ENCODE measurements at places on chromosomes 5 and 9. TPM values are rescaled to one million over a fixed set of nuclear protein-coding genes. Genes with fewer than 3 reads are reported as not detected.

DNA sequence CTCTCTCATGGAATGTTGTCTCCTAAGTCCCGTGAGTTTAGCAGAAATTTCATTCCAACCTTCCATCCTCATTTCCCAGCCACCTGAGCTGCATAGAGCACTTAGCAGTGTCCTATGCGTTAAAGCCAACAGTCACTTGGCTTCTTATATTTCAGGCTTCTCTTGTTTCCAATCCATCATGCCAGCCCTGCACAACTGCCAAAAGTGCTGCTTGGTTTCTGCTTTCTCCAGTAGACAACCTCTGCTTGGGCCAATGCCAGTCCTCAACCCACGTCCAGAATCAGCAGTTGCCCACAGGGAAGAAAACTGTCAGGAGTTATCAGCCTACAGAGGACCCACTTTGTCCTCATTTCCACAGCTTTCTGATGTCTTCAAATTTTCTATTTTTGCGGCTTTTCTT lies 42.5 kb downstream of the KCNIP1 start:
- DNase-seq, result no peak

- no peak for DNase-seq
Observed at GRCh38 chr5:180495292-180495691, 1.1 kb downstream of the CNOT6 start.

DNA sequence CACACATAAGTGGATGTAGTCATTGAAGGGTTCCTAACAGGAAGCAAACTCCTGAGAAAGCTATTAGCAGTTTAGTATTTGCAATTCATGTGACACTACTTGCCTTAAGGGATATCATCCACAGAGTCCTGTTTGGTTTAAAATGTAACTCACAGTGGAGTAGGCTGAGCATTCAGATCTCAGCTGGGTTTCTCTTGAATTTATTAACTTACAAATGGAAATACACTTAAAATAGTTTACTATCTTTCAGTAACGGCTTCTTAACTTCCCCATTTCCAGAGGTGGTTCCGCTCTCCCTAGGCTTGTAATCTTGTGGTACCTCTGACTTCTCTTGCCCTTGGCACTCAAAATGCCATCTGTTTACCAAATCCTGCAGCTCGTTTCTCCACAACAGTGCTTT lies 660.7 kb upstream of the ADAMTS16 start:
- no peak for DNase-seq

The GLRA1 gene
- polyA plus RNA-seq, result 0.06 TPM

The PTTG1 gene
- 67.9 TPM for polyA plus RNA-seq

The PIGO gene
- polyA plus RNA-seq, result 44.2 TPM
